PC-9 (cell line): ENCODE measurements at places on chromosomes 12 and 14. TPM values are rescaled to one million over a fixed set of nuclear protein-coding genes. Genes with fewer than 3 reads are reported as not detected.

The INSM2 gene
- not detected in 2 replicates for total RNA-seq

The CCDC177 gene
- not detected in 2 replicates for total RNA-seq

DNA sequence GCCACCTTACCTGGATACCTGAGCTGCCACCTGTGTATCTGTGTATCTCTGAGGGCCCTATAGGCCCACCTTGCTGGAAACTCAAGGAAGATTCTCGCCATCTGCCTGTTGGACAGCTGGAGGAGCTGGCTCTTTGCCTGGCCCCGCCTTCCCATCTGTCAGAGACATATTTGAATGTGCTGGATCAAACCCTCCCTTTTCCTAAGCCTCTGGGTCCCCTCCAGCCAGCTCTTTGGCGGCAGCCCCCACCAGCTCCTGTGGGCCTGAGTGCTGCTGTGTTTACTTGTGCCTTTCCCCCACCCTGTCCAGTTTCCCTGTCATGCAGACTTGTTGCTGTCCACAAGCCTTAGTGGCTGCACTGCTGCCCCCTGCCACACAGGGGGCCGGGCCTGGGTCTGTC is 55.9 kb upstream of the SRSF5 start:
- DNase-seq = no peak

The TMEM179 gene
- total RNA-seq = not detected in 2 replicates

DNA sequence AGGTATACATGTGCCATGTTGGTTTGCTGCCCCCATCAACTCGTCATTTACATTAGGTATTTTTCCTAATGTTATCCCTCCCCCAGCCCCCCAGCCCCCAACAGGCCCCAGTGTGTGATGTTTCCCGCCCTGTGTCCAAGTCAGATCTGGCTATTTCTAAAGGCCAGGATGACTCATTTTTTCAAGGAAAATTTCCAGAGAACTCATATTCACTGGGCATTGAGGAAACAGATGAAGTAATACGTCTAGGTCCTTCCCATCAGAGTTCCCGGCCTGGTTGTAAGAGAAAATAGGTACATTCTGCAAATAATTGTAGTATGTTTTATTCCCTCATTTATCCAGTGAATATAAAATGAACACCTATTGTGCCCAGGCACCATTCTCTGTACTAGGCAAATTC is 345.2 kb downstream of the BCL11B start:
- DNase-seq = no peak
